ENCODE measurements at places on chromosomes 16 and 17.

GRCh38 chr16:65125322-65125721, 3.5 kb upstream of the CDH11 start:
- DNase-seq = no peak

DNA sequence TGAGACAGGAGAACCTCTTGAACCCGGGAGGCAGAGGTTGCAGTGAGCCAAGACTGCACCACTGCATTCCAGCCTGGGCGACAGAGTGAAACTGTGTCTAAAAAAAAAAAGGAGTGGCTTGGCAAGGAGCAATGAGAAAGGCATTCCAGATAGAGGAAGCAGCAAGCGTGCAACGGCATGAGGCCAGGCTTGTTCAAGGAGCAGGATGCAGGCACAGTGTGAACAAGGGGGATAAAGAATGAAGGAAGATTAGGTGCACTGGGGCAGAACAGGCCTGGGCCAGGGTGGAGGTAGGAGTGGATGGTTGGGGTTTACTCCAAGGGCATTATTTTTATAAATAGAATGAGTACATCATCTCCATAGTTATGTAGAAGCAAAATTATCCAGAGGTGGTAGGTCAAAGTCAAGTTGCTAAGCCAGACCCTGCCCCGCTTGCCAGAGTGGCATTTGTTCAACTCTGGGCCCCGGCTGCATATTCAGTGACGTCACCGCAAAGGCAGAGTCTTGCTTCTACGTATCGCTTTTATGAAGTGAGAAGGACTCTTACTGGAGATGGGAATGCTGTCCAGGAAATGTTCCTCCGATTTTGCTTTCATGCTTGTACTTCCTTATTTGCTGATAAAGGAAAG, 100.2 kb downstream of the KATNIP start:
- no peak for DNase-seq

GRCh38 chr17:39675390-39676082, 7.3 kb downstream of the PNMT start:
- no peak for DNase-seq

DNA sequence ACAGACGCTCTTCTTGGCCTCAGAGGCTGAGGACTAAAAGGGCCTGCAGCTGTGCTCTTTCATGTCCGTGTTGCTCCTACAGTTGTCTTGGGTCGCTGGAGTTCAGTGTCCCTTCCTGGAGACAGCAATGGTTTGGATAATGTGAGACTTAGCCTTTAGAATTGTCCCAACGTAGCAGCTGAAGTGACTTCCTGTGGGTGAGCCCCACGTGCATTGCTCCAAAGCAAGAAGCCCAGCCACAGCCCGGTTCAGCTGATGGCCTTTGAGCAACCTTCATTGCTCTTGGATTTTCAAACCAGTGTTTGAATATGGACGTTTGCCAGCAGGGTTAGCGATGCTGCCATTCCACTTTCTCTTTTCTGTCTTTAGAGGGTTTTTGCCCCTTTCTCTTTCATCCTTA, 19.7 kb downstream of the TMEM11 start:
- no peak for DNase-seq

Measured in globus pallidus (tissue), 1 donor.